Activated T-helper 17 cell treated with anti-CD3 and anti-CD28 coated beads, Interleukin-2, amount 50 U/mL, for 72 hours (primary cell): ENCODE measurements at places on chromosomes 1 and 21. TPM values are rescaled to one million over a fixed set of nuclear protein-coding genes. Genes with fewer than 3 reads are reported as not detected.

The YOD1 gene
- 7.1 TPM for total RNA-seq

The KRTAP12-2 gene
- total RNA-seq: not detected

The GRHL3 gene
- not detected for total RNA-seq

The VHLL gene
- total RNA-seq: 0.52 TPM

The MEGF6 gene
- total RNA-seq: 9.7 TPM

The TRPM2 gene
- total RNA-seq: 10.7 TPM

The GTF2B gene
- 39.3 TPM for total RNA-seq

The CPT2 gene
- 16.5 TPM for total RNA-seq

The MAP1LC3C gene
- total RNA-seq: not detected
